CD4-positive, alpha-beta T cell treated with Interleukin-4 for 1 hour (primary cell): ENCODE measurements at places on chromosomes 6 and 20.
A peak's percentile ranks its signal among the peaks of the same experiment; 100 is the strongest.

DNA sequence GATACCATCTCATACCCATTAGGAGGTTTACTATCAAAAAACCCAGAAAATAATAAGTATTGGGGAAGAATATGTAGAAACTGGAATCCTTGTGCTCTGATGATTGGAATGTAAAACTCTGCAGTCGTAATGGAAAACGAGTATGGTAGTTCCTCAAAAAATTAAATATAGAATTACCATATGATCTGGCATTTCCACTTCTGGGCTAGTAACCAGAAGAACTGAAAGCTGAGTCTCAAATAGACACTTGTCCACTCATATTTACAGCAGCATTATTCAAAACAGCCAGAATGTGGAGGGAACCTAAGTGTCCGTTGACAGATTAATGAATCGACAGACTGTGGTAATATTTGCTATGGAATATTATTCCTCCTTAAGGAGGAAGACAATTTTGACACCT lies 44.3 kb downstream of the FOXC1 start:
- DNase-seq: no peak

DNA sequence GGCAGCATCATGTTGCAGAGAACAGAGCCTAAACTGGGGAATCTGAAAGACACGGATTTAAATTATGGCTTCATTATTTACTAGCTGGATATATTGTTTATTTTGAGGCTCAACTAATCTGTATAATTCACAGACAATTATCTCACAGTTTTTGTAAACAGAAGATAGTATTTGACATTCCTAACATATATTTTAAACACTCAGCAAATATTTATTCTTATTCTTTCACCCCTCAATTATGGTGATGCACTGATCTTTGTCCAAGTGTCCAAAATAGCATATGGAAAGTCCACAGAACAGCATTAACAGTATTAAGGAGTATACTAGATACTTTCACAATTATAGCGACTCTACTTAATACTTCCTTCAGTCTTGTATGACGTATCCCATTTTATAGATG lies 257.0 kb downstream of the ADGRG6 start:
- DNase-seq: no peak

DNA sequence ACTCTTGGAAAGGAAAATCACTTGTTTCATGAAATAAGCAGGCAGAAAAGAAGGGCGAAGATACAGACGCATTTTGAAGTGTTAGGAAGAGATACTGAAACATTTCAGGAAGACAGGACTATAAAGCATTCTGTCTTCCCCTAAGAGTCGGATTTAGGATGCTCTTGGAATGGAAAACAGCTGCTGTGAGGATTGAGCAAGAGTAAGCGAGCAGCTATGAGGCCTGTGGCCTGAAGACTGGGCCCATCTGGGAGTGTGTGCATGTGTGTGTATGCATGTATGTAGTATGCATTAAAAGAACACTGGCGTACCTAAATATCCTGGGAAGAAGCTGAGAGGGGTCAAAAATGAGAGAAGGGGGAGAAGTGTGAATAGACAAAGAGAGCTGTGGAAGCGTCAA lies 83.6 kb downstream of the SIM1 start:
- DNase-seq: no peak

GRCh38 chr20:6626805-6627204 lies 140.7 kb upstream of the BMP2 start:
- no peak for DNase-seq

GRCh38 chr6:17159240-17159639 lies 57.4 kb downstream of the STMND1 start:
- no peak for DNase-seq

DNA sequence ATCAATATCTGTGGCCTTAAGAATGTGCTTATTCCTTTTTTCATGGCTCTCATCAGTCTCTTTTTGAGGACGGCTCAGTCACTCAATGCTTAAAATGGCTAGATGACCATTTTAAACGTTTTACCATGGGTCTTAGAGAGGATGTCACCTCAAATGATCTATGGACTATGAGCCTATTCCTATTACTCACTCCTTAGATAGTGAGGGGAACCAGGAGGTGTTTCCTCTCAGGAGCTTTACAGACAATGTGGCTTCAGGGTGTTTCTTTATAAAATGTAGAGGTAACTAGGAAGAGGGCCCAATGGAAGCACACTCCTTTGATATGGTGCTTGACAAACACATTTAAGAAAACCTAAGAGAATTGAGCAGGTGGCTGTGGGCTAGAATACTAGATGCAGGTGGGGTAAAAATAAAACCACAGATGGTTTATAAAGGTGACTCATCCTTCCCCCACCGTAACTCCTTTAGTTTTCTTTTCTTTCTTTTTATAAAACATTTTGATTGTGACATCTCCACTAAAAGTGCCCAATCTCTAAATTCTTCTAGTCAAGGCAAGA lies 1.5 kb upstream of the TMEM200A start:
- no peak for DNase-seq

- DNase-seq: peak; percentile 47
Observed at GRCh38 chr6:30769088-30769852, 24.9 kb upstream of the IER3 start.

- no peak for DNase-seq
Observed at GRCh38 chr6:82957868-82958245, 107.8 kb downstream of the UBE3D start.

DNA sequence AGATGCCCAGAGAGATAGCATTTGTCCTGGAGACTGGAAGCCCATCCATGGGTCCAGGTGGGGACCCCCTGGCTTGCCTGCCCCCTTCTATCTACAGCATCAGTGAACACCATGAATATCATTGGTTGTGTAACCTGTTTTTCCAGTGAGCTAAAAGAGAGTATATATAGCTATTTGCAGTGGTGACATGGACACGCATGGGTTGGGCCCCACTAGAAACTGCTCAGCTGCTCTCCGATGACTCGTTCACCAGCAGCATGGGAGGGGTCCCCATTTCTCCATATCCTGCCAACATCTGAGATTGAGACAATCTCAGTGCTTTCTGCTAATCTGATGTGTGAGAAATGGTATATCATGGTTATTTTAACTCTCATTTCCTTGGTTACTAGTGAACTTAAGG lies 4.0 kb upstream of the ZC3H12D start:
- peak; percentile 82 for DNase-seq

GRCh38 chr6:75211920-75212590 lies 6.2 kb upstream of the COL12A1 start:
- no peak for DNase-seq

DNA sequence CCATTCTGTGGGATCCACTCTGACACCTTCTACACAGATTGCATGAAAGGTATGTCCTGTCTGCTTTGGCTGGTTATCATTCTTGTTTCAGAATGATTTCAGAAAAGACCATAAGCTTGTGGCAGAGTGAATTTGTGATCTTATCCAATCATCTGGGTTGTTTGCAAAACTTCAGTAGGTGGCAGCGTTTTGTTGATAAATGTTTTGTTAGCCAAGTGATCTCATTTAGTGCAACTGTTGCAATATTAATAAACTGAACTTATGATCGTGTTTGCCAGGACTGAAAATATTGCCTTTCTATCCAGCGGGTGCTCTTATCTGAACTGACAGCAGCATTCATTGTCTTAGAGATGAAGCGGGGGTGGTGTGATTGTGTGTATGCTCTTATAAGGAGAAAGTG lies 613.2 kb upstream of the NOX3 start:
- DNase-seq: no peak

DNA sequence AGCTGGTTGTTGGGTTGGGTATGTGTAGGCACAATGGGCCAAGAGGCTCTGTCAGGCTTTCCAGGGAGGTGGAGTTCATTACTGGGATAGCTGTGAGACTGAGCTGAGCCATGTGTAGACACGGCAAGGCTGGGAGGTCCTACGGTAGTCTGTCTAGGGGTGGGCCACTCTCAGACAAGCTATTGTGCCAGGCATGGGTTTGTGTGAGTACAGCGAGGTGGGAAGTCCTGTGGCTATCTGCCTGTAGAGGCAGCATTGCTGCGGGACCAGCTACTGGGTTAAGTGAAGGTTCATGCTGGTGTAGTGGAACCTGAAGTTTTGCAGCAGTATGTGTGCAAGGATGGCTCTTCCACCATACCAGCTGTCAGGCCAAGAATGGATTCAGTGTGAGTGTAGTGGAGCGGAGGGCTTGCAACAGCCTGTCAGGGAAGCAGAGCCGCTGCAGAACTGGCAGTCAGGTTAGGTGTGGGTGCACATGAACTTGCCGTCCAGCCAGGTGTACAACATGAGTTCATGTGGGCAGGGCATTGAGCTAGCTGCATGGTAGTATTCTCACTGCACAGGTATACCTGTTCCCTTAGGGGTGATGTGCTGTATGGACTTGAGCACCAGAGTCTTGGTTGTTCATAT lies 78.0 kb upstream of the CENPW start:
- DNase-seq: no peak

- DNase-seq: peak; percentile 76
Observed at GRCh38 chr6:38493931-38494547, 145.7 kb downstream of the BTBD9 start.

DNA sequence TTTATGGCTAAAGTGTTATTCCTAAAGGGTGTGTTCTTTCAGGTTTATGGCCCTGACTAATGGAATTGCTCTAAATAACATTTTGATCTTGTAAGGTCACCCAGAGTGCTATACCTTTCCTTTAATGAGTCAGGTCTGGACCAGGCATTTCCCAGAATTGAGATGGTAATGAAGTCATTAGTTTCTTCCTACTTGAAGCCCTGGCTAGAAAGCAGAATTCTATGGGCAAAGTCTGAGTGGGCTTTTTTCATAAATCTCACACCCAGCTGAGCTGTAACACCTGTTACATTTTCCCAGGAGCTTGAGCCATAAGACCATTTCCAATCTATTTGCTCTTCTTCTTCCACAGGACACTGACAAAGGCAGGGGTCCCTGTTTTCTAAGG lies 122.0 kb upstream of the ID4 start:
- no peak for DNase-seq

DNA sequence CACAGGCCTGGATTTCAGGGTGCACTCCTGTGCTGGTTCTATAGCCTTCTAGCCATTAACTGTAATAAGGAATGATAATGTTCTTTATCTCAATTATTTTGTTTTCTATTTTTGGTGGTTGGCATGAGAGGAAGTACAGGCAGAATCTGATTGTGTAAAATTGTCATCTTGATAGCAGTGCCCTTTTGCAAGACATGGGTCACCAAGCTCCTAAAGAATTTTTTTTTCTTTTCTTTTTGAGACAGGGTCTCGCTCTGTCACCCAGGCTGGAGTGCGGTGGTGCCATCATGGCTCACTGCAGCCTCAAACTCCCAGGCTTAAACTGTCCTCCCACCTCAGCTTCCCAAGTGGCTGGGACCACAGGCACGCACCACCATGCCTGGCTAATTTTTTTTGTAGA lies 206.7 kb upstream of the JARID2 start:
- DNase-seq: no peak

DNA sequence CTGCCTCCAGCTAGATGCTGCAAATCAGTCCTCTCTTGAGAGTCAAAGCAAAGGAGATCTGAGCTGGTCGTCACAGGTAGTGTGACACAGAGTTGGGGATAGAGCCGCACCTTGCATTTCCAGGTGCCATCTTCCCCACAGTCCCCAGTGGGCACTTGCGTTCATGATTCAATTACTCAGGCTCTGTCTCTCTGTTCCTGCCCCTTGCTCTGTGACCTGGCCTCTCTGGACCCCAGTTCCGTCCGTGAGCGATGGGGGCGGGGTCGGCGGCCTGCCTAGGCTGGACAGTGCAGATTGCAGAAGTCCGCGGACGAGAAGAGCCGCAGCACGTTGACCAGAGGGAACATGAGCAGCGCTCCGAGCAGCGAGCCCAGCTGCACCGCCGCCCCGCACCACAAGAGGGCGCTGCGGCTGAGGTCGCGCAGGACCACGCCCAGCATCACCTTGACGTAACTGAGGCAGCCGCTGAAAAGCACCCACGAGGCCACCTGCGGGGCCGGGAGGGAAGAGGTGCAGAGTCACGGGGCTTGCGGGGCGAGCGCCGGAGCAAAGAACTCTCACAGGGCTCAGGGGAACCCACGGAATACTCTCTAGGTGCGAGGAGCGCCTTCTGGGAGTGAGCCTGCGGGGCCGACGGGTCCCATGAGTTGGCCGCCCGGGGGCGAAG lies 7.4 kb downstream of the SLC52A3 start:
- DNase-seq: peak; percentile 9

DNA sequence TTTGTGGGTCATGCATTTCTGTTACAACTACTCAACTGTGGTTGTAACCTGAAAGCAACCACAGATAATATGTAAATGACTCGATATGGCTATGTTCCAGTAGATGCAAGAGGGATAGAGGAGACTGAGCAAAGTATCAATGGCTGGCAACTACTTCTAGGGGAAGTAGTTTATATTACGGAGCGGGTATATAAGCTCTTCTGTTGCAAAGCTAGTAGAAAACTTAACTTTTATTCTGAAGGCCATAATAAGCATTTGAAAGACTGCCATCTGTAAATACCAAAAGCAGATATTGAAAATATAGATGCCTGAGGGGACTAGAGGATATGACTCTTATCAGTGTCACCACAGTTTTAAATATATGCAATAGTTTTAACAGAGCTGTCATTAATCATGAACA lies 655.3 kb downstream of the PHF3 start:
- DNase-seq: no peak

GRCh38 chr6:37242429-37243052 lies 15.0 kb upstream of the TBC1D22B start:
- no peak for DNase-seq

GRCh38 chr20:49813305-49813974 lies 812 bp downstream of the SLC9A8 start:
- DNase-seq: no peak

- no peak for DNase-seq
Observed at GRCh38 chr6:41573985-41574384, 27.8 kb downstream of the FOXP4 start.

DNA sequence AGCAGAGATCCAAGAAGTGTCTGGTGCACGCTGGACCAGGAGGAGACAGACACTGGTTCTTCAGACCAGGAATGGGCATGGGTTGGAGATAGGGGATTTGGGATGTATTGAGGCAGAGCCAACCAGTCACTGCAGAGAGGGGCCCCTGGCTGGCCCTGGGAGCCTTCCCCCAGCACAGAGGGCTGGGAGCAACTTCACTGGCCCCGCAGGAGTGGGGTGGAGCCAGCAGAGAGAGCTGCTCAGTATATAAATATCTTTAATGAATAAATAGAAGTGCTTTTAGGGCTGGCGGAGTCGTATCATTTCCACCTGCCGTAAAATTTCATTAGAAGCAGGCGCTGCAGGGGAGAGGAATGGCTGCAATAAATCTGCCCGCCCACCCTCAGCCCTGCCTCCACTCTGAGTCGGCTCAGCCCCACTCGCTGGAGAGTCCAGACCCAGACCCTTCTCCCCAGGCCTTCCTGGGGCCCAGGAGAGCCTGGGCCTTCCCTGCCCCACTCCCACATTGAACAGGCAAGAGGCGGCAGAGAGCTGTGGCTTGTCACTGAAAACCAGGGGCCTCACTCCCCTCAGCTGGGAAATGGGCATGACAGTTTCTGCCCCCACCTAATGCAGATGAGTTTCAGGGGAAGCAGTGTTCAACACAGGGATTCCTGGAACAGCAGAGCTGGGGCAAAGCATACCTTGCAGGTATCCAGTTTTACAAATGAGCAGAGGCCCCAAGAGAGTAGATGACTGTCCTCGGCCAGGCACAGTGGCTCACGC lies 23.9 kb upstream of the VSTM2L start:
- no peak for DNase-seq

DNA sequence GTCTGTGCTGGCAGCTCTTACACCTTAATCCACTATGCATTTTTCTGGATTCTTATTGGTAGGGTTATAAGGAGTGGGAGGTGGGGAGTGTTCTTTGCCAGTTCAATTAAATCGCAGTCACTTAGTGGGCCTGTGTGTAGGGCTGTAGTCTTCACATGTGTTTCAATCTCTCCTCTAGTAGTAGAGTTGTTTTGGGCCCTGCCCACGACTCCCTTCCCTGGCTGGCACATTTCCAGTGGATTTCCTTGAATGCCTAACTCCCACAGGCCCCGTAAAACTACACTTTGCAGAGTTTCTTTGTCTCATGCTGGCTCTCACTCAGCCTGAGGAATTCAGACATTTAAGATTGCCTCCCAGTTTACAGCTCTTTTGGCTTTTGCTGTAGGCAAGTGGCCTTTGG lies 414.0 kb upstream of the OPRM1 start:
- no peak for DNase-seq
